ENCODE measurements at places on chromosomes 16 and 17. TPM values are rescaled to one million over a fixed set of nuclear protein-coding genes. Genes with fewer than 3 reads are reported as not detected.

The SLC12A3 gene
- not detected for total RNA-seq

The ALOX15 gene
- 0.69 TPM for total RNA-seq

The GPR139 gene
- not detected for total RNA-seq

The TP53TG3B gene
- not detected for total RNA-seq

Data from progenitor cell of endocrine pancreas (in vitro differentiated cells).